ENCODE measurements at places on chromosomes 1 and 21.
A peak's percentile ranks its signal among the peaks of the same experiment; 100 is the strongest.

GRCh38 chr1:104706631-104707147, 957.0 kb downstream of the AMY1C start:
- peak; percentile 1 for DNase-seq

DNA sequence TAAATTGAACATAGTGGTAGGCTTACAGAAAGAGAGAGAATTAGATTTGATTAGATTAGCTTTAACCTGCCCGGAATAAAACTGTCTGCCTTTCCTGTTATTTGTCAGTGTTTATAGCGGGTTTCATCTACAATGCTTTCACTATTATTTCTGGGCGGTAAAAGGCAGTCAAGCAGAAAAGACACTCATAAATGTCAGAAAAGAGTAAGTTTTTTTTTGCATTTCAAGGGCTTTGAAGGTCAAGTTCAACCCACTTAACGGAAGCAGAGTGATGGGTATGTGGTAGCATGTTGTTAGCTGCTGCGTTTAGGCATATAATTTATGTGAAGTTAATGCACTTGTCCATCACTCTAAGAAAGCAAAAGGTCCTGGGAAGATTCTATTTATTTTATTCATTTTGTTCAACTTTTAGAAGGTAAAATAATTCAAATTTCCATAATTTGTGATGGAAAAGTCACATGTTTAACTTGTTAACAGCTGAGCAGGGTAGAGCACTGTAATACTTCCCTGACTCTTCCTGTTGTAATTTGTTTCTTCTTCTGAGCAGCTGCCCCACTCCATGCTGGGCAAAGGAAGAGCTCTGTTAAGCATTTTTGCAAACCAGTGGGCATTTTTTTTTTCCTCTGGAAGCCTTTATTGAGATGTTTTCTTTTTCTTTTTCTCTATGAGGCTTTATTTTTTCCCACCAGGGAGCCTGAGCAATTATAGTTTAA, 220.1 kb downstream of the ST6GALNAC3 start:
- no peak for DNase-seq

DNA sequence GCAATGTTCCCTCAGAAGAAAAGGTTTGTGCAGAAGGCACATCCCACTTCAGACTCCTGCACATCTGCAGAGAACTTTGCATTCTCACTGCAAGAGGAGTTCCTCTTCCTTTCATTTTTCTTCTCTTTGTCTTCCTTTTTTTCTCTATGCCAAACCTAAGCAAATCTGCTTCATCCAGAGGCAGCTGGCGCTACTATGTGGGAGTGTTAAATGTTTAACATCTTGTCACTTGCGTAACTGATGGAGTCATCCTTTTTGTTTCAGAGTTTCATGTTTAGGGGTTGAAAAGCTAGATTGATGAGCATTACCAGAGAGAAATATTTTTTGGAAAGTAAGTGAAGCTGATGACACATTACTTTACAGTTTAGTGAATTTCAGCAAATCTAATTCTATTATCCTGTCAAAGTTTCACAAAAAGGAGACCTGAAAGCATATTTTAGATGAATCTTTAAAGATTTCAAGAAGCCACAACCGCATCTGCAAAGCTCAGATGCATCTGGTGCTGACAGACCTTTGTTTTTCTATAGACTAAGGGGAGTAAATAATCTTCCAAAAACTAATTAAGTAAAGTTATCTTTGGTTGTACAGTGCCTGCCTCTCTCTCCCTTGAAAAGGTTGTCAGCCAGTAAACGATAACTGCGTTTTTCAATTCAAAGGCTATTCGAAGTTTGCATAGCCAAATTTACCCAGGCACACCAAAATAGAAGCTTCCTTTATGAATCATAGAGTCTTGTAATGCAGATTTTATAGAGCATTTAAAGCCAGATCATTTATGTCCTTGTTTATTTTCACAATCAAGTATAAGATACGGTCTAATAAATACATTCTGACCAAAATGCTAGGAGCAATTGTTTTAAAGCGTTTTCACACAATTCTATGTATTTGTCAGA, 1.2 kb upstream of the LRRC53 start:
- DNase-seq: no peak

DNA sequence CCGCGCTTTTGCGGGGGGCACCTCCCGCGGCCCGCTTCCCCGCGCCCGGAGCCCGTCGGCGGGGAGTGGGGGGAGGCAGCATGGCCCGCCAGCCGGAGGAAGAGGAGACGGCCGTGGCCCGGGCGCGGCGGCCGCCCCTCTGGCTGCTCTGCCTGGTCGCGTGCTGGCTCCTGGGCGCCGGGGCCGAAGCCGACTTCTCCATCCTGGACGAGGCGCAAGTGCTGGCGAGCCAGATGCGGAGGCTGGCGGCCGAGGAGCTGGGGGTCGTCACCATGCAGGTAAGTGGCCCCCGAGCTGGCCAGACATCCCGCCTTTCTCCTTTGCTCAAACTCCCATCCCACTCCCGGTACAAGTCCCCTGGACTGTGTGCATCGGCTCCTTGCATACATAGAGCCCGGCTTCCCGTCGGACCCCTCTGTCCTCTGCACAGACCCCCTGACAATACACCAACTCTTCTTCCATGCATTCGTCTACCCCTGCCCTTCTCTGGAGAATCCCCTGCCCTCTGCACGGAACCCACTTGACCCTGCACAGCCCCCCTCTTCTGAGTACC, 812 bp downstream of the CACHD1 start:
- DNase-seq: no peak

- no peak for DNase-seq
Observed at GRCh38 chr1:92876351-92876750, 44.5 kb downstream of the RPL5 start.

DNA sequence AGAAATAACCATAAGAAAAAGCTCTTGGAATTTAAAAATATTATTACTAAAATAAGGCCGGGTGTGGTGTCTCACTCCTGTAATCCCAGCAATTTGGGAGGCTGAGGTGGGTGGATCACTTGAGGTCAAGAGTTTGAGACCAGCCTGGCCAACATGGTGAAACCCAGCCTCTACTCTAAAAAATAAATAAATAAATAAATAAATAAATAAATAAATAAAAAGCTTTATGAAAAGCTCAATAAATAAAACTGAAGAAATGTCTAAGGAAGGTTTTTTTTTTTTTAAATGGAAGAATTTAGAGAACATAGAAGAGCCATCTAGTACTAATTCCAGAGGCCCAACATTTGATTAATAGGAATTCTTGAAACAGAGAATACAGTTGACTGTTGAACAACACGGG, 249.1 kb upstream of the PROX1 start:
- DNase-seq: no peak

- no peak for DNase-seq
Observed at GRCh38 chr21:44049182-44049581, 37.1 kb downstream of the TRAPPC10 start.
